ENCODE measurements at places on chromosomes 12 and 14. TPM values are rescaled to one million over a fixed set of nuclear protein-coding genes. Genes with fewer than 3 reads are reported as not detected.

ADAM21 gene
- 0.26 TPM for polyA plus RNA-seq

FAM216A gene
- 21.3 TPM for polyA plus RNA-seq

TAS2R13 gene
- 0.10 TPM for polyA plus RNA-seq

TAS2R31 gene
- polyA plus RNA-seq: 0.60 TPM

GNG2 gene
- 83.9 TPM for polyA plus RNA-seq

KRT85 gene
- not detected for polyA plus RNA-seq

SMOC1 gene
- 21.9 TPM for polyA plus RNA-seq

GPR68 gene
- 0.83 TPM for polyA plus RNA-seq

DDN gene
- polyA plus RNA-seq: 0.04 TPM

PZP gene
- polyA plus RNA-seq: not detected

MAP3K9 gene
- 0.24 TPM for polyA plus RNA-seq

LTB4R gene
- 0.98 TPM for polyA plus RNA-seq

PRPH gene
- not detected for polyA plus RNA-seq

P3H3 gene
- polyA plus RNA-seq: 65.3 TPM

BCL2L14 gene
- not detected for polyA plus RNA-seq

C2CD5 gene
- 26.4 TPM for polyA plus RNA-seq

SIX1 gene
- polyA plus RNA-seq: 26.9 TPM

SLC39A5 gene
- not detected for polyA plus RNA-seq

MYF5 gene
- not detected for polyA plus RNA-seq

HHIPL1 gene
- polyA plus RNA-seq: 1.1 TPM

PLEKHG7 gene
- 0.05 TPM for polyA plus RNA-seq

NR4A1 gene
- 6.9 TPM for polyA plus RNA-seq

KRT77 gene
- polyA plus RNA-seq: not detected

KLRC1 gene
- polyA plus RNA-seq: not detected

KRT73 gene
- not detected for polyA plus RNA-seq

CRACR2A gene
- polyA plus RNA-seq: 1.1 TPM

PRH2 gene
- not detected for polyA plus RNA-seq

PMEL gene
- 1.6 TPM for polyA plus RNA-seq

GPHN gene
- polyA plus RNA-seq: 7.4 TPM

KSR2 gene
- polyA plus RNA-seq: not detected

IFI27 gene
- polyA plus RNA-seq: 1.4 TPM

CPNE6 gene
- polyA plus RNA-seq: not detected

SYCP3 gene
- polyA plus RNA-seq: 0.06 TPM

MVK gene
- polyA plus RNA-seq: 5.9 TPM

C12orf54 gene
- not detected for polyA plus RNA-seq

KIF5A gene
- 0.38 TPM for polyA plus RNA-seq

SCNN1A gene
- 0.26 TPM for polyA plus RNA-seq

TMEM63C gene
- polyA plus RNA-seq: not detected

SLC8B1 gene
- polyA plus RNA-seq: 17.2 TPM

ACOT4 gene
- polyA plus RNA-seq: 0.45 TPM

RPGRIP1 gene
- not detected for polyA plus RNA-seq

INHBE gene
- polyA plus RNA-seq: 10.8 TPM

POTEM gene
- polyA plus RNA-seq: not detected

ZNF740 gene
- 20.9 TPM for polyA plus RNA-seq

HOXC12 gene
- not detected for polyA plus RNA-seq

KRT81 gene
- 2.3 TPM for polyA plus RNA-seq

ADAMTS20 gene
- not detected for polyA plus RNA-seq

FERMT2 gene
- 485 TPM for polyA plus RNA-seq

A2M gene
- 0.48 TPM for polyA plus RNA-seq

Measured in AG04450 (cell line).